ENCODE measurements at places on chromosomes 6 and 20.

GRCh38 chr20:31691646-31692275 is 30.9 kb downstream of the BCL2L1 start:
- DNase-seq = peak; percentile 57

DNA sequence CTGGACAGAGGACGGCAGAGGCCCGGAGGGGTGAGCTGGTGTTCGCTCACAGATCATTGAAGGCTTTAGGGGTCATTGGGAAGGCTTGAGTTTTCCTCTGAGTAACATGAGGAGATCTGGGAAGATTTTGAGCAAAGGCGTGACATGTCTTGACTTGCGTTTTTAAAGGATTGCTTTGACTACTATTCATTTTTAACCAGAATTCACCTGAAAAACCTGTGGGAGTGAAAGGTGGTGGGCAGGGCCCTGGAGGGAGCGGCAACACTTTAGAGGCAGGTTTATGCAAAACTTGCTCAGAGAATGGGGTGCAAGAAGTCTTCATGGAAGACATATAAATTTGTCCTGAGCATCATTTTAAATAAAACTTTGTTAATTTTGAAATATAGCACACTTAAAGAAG is 72.2 kb upstream of the EEF1E1 start:
- DNase-seq = no peak

DNA sequence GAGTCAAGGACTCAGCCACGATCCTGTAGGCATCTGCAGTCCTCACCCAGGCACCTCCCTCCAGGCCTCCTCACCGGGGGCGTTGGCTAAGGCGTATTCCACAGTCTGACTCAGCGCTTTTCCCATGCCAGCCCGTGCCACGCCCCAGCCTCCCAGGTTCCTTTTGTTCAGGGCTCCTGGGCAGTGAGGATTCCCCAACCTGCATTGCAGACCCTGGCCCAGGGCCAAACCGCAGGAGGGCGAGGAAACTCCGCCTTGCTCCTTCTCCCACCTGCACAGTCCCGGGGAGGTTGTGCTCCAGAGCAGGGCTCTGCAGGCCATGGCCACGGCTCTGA is 202.8 kb upstream of the CST7 start:
- DNase-seq = peak; percentile 95

GRCh38 chr6:37131104-37131959 is 38.6 kb upstream of the PIM1 start:
- DNase-seq = peak; percentile 79
